ENCODE measurements at places on chromosomes 11 and 22. TPM values are rescaled to one million over a fixed set of nuclear protein-coding genes. Genes with fewer than 3 reads are reported as not detected.

Gene SYNGR1
- 3.8 TPM for total RNA-seq

Gene FAM180B
- not detected for total RNA-seq

Gene CD6
- total RNA-seq = 209 TPM

Gene PKDREJ
- not detected for total RNA-seq

Gene GTSE1
- 35.7 TPM for total RNA-seq

Gene TSGA10IP
- not detected for total RNA-seq

Gene PIH1D2
- 0.74 TPM for total RNA-seq

Gene MRGPRX3
- total RNA-seq = not detected

Gene PANX2
- total RNA-seq = 1.1 TPM

Gene AASDHPPT
- total RNA-seq = 52.0 TPM

All from activated CD8-positive, alpha-beta memory T cell treated with anti-CD3 and anti-CD28 coated beads for 36 hours (primary cell).